T1000 (cell line): ENCODE measurements at places on chromosomes 5 and 9.

GRCh38 chr9:133727277-133727875, 10.8 kb downstream of the SARDH start:
- DNase-seq = no peak

GRCh38 chr9:37329576-37329975, 92.9 kb upstream of the GRHPR start:
- DNase-seq = no peak

GRCh38 chr5:177447066-177447610, 524 bp downstream of the PRR7 start:
- peak; percentile 45 for DNase-seq

DNA sequence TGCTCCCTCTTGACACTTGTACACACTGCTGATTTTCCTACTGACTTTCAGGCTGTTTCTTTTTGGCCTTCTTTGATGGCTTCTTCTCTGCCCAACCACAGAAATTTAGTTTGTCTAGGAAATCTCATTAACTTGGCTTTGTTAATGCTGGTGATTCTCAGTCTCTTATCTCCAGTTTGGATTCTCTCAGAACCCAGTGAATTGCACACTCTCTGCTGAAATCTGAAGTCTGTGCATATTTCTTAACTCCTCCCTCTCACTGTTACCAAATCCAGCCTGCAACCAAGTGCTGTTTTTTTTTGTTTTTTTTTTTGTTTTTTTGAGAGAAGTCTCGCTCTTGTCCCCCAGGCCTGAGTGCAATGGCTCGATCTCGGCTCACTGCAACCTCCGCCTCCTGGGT, 117.2 kb downstream of the CDC42SE2 start:
- no peak for DNase-seq

- no peak for DNase-seq
Observed at GRCh38 chr5:159650803-159651202, 265.5 kb upstream of the ADRA1B start.

GRCh38 chr5:130874861-130875417, 290.1 kb downstream of the HINT1 start:
- no peak for DNase-seq

DNA sequence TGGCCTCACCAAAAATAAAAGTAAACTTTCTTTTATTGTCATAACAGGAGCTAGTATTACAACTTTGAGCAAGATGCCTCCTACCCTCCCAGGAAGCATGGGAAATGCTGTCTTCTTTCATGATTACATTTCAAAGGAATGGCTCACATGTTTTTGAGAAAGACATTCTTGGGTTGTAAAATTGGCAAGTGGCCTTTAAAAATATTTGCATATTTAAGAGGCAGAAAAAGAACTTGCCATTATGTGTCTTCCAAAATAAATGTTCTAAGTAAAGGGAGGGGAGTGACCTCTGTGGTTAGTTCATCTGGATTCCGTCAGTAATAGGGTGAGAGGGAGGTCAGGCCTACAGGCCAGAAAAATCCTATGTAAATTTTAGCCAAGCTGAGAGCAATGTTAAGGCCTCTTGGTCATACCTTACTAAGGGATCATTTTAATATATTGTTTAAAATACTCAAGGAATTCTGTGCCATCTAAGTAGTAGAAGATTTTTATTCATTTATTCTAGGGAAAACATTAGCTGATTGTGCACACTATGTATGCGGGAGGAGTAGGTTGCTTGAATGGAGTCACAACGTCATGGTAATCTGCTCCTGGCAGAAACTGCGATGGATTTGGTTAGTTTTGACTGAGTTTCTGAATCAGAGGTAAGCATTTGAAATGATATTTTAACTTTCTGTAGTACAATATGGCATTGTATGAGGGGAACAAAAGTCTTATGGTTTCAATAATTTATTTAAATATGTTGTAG, 1485.7 kb upstream of the CDH9 start:
- peak; percentile 50 for DNase-seq

GRCh38 chr9:129223551-129224208, 45.6 kb upstream of the IER5L start:
- DNase-seq = no peak

DNA sequence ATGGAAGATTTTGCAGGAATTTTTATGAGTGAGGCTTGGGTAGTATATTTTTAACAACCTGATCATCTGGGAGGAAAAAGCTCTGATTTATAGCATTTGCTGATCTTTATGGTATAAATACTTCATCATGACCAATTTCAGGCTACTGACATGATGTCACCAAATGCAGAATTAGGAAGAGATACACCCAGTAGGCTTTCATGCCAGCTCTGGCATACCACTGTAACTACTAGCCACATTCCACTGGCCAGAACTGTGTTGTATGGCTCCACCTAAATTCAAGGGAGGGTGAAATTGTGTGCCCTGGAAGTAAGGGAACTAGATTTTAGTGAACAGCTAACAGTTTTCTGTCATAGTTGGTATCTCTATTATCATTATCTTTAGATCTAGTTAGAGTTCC, 17.6 kb downstream of the AP3S1 start:
- DNase-seq = no peak

GRCh38 chr9:90198956-90199355, 443.7 kb downstream of the DIRAS2 start:
- no peak for DNase-seq

DNA sequence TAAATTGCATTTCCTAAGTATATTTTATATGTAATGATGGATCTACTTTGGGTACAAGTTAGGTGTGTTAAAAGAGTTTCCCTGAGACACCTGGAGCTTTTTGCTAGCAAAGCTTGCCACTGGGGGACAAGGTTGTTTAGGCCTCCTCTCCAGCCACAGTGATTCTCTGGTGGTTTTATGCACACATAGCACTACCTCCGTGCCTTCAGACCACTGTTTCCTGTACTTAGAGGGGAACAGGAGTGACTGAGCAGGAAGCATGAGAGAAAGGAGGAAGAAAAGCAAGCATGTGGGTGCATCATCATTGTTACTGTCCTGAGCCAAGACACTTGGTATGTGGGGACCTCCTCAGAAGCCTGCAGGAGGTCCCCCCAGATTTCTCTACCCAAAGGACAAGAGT, 272.1 kb downstream of the RASEF start:
- DNase-seq = no peak

DNA sequence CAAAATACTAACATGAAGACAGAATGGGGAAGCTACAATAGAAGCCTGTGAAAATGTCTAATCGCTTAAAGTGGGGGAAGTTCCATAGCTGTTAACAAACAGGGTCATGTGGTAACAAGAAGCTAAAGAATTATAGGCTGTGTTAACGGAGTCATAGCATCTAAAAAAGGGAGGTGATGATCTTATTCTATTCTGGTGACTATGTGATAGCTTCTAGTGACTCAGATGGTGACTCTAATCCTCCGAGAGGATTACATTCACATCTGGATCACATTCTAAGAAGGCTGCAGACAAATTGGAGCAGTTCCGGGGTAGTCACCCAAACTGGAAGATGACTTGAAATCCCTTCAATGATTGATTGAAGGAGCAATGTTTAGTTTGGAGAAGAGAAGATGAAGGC, 142.1 kb downstream of the LIFR start:
- DNase-seq = no peak

GRCh38 chr9:36151316-36152210, 15.0 kb downstream of the GLIPR2 start:
- DNase-seq = no peak

DNA sequence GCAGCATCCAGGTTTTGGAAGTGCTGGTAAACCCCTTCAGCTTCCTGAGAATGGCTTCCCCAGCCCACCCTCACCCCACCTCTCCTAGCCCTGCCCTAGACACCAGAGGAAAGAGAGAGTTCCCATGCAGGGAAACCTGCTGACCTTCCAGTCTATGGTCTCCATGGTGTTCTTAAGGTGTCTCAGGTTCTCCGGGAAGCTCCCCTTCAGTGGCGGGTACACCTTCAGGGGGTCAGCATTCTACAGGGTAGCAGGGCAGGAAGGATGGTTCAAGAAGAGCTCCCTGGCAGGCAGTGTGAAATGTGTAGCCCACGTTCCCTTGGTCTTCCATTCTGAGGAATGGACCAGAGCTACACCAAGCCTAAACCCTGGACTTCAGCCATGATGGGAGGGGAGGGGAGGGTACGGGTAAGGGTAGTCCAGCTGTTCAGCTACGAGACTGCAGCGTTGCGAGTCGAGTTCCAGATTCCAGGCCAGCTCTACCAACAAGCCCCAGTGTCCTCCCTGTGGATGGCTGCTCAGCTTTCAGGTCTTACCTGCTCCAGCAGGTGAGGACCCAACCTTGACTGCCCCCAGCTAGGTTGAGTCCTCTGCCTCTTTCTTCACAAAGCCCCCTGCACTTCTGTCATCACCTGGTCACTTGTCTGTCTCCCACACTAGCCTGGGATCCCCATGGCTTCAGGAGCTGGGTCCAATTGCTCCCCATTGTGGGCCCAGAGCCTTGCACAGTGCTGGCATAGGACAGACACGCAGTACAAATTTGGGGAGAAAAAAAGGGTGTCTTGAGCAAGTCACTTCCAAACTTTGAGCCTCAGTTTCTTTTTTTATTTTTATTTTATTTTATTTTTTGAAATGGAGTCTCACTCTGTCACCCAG, 7.5 kb downstream of the CD74 start:
- DNase-seq = no peak

- DNase-seq = no peak
Observed at GRCh38 chr5:113124914-113125313, 148.3 kb downstream of the DCP2 start.

- no peak for DNase-seq
Observed at GRCh38 chr9:133709691-133710571, 28.2 kb downstream of the SARDH start.

- no peak for DNase-seq
Observed at GRCh38 chr9:92299116-92299515, 5.6 kb upstream of the IARS1 start.

DNA sequence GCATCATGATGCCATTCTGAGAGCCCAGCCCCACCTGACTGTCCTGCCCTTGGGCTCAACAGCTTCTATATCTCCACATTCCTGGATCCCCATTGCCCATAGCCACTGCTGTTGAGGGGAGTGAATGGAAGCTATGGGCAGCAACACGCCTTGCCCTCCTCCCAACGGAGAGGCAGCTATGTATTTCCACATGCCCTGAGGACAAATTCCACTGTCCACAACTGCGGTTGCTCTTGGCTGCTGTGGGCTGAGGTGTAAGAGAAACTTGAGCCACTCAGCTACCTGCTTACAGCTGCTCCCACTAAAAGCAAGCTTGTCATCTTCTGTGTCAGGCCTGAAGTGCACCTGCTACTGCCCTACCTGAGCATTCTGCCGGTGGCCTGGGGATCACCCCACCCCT, 222.9 kb downstream of the PSAT1 start:
- DNase-seq = no peak

GRCh38 chr5:11683666-11684065, 220.6 kb downstream of the CTNND2 start:
- no peak for DNase-seq

DNA sequence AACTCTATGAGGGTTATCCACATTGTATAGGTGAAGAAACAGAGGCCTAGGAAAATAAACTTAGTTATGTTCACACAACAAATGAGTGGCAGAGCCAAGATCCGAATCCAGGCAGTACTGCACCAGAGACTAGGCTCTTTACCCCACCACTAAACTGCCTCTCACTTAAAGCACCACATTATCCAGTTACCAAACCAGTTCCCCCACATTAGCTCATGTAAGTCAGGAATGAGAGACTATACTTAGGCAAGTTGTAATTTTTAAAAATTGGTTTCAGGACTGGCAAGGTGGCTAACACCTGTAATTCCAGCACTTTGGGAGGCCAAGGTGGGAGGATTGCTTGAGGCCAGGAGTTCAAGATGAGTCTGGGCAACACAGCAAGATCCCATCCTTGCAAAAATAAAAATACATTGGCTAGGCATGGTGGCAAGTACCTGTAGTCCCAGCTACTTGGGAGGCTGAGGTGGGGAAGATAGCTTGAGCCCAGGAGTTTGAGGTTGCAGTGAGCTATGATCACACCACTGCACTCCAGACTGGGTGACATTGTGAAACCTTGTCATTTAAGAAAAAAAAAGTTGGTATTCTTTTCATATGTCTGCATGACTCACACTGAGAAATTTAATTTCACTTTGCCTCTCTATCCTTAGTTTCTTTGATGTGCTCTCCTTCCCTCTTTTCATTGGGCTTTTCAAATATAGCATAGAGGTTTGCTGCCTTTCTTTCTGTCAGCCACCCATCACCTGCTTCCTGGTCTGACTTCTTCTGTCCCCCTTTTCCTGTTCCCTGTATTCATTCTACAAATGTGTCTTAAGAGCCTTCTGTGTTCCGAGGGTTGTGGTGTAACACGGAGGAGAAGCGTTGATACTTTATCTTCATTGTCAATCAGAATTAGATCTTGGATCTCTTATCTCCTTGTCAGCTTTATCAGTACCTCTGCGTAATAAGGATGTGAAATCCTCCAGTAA, 64.7 kb downstream of the ERMP1 start:
- no peak for DNase-seq

- DNase-seq = no peak
Observed at GRCh38 chr5:144950996-144951395, 780.3 kb downstream of the KCTD16 start.

GRCh38 chr9:28848671-28849070, 1275.4 kb upstream of the C9orf72 start:
- no peak for DNase-seq

GRCh38 chr5:96812851-96813250, 5.1 kb upstream of the ERAP1 start:
- no peak for DNase-seq

- DNase-seq = no peak
Observed at GRCh38 chr5:156693113-156693512, 157.0 kb upstream of the PPP1R2B start.

- DNase-seq = no peak
Observed at GRCh38 chr5:146521403-146522106, 5.6 kb upstream of the GPR151 start.

DNA sequence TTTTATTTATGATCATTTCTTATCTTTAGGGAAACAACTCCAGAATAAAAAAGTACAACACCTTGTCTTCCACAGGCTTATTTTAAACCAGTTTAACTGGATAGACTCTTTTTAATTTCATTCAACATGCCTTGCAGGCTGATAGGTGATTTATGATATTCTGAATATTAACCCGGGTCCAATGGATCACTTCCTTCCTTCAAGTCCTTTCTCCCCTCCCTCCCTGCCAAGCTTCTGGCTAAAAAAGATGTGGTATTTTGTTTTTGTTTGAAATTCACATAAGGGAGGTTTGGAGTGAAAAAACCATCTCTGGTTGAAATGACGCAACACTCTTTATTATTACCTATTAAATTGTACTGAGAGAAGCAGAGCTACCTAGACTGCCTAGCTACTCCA, 265.3 kb downstream of the MLLT3 start:
- no peak for DNase-seq

DNA sequence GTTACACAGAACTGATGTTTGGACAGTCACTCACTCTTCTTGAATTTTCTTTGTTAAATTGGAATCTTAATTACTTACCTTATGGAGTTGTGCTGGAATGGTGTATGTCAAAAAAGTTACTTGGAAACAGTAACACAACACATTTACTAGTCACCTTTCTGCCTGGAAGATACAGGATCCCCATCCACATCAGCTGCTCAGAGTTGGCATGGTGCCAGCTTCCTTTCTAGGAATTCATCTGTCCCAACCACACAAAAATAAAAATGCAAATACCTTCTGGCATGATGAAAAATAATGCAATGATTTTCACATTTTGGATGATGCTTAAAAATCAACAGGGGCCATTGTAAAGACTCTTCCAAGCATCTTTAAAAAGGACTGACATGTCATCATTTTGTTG, 341.5 kb downstream of the TMEM38B start:
- DNase-seq = no peak
